SJCRH30 (cell line): ENCODE measurements at places on chromosomes 11 and 22.

GRCh38 chr11:58788355-58789023 is 56.0 kb downstream of the GLYATL2 start:
- no peaks in the 10 kb centered on the region for H3K4me1 ChIP-seq
- DNase-seq = peak; percentile 71
- H3K27ac ChIP-seq = no peak overlapping the region
- H3K27me3 ChIP-seq = no peaks in the 10 kb centered on the region

DNA sequence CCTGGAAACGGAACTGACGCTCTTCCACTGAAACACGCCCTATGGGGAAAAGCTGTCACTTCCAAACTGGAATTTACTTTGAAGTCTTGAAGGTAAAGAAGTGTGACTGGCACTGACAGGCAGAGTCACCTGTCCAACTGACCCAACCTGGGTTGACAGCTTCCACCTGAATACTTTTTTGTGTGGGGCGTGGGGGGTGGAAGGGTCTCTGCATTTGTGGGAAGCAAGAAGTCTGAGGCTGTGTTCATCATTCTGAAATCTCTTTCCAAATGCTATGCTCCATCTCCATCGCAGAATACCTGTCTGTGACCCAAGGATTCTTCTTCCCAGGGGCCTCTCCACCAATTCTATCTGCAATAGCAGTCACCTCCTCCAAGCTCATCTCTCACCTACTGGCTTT is 7.8 kb downstream of the IFT27 start:
- no peak overlapping the region for H3K27ac ChIP-seq
- H3K4me1 ChIP-seq = no peaks in the 10 kb centered on the region
- no peak overlapping the region for H3K4me3 ChIP-seq
- no peak for DNase-seq

GRCh38 chr11:77170107-77170506 is 42.1 kb downstream of the MYO7A start:
- no peak overlapping the region for H3K27ac ChIP-seq
- DNase-seq = peak; percentile 25
- H3K27me3 ChIP-seq = no peaks in the 10 kb centered on the region
- no peak overlapping the region for H3K4me3 ChIP-seq
- no peaks in the 10 kb centered on the region for H3K36me3 ChIP-seq
- peaks cover 42% of the 10 kb centered on the region for H3K4me1 ChIP-seq

- no peak overlapping the region for H3K27ac ChIP-seq
- no peaks in the 10 kb centered on the region for H3K4me1 ChIP-seq
- no peaks in the 10 kb centered on the region for H3K36me3 ChIP-seq
- H3K4me3 ChIP-seq = no peak overlapping the region
Measured at GRCh38 chr11:79428406-79428805, 12.4 kb downstream of the TENM4 start.

- peak overlapping the region; percentile 73 for H3K27ac ChIP-seq
- H3K36me3 ChIP-seq = no peaks in the 10 kb centered on the region
- H3K4me1 ChIP-seq = peaks cover 37% of the 10 kb centered on the region
- DNase-seq = peak; percentile 43
- no peaks in the 10 kb centered on the region for H3K27me3 ChIP-seq
Measured at GRCh38 chr11:64095273-64095817, 59.6 kb downstream of the FLRT1 start.

DNA sequence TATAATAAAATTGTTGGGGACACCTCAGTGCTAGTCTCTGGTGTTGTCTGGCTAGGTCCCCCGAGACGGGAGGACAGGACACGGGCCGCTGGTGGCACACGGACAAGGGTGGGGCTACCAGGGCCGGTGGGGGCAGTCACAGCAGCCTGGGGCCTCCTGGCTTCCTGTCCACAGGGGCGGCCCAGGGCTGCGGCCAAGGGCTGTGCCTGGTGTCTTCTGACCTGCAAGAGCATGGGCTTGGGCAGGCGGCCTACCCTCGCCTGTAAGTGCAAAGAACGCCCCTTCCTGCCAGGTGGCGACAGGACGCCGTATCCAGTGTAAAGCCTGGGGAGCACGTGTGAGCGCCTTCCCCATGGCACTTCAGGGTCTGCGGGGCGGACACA is 3.6 kb downstream of the LRFN4 start:
- no peak for DNase-seq
- no peak overlapping the region for H3K4me3 ChIP-seq
- no peaks in the 10 kb centered on the region for H3K27me3 ChIP-seq
- no peaks in the 10 kb centered on the region; the same call in 1 of the 2 replicates for H3K4me1 ChIP-seq

- no peak overlapping the region for H3K27ac ChIP-seq
- no peaks in the 10 kb centered on the region for H3K27me3 ChIP-seq
- H3K4me1 ChIP-seq = peaks cover 16% of the 10 kb centered on the region
Measured at GRCh38 chr11:59182457-59183151, 10.7 kb downstream of the DTX4 start.

DNA sequence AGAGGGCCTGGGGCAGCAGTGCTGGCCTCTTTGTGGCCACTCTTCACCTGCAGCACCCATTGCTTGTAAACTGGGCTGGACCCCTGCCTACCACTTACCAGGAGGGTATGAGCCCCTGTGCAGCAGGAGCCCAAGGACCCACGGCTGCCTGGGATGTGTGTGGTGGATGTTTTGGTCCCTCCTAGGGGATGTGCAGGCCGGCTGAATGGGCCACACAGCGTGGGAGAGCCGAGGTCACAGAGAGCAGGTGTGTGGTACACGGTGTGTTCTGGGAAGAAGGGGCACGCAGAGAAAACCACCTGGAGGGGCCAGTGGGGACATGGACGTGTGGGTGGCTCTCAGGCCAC is 19.3 kb upstream of the GNB1L start:
- no peak for DNase-seq
- H3K27me3 ChIP-seq = no peaks in the 10 kb centered on the region
- peak overlapping the region; percentile 31; the same call in 1 of the 2 replicates for H3K27ac ChIP-seq
- peaks cover 63% of the 10 kb centered on the region for H3K4me1 ChIP-seq
- no peaks in the 10 kb centered on the region for H3K36me3 ChIP-seq

- H3K36me3 ChIP-seq = no peaks in the 10 kb centered on the region
- H3K4me3 ChIP-seq = no peak overlapping the region
- H3K27me3 ChIP-seq = no peaks in the 10 kb centered on the region
- peak; percentile 2 for DNase-seq
Measured at GRCh38 chr11:103294516-103294915, 185.3 kb downstream of the DYNC2H1 start.

DNA sequence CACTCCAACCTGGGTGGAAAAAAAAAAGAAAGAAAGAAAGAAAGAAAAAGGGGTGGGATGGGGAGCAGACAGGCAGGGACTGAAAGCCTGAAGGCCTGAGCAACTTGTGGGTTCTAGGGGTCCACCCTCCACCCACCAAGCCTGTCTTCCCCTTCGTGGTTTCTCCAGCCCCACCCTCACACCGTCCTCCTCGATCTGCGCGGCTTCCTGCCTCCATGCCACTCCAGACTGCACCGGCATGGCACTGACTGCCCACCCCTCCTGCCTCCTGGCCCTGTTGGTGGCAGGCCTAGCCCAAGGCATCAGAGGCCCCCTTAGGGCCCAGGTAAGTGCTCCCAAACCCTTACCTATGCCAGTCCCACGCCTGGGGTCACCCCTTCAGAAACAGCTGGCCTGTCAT is at the start of gene CTSW:
Gene CTSW, plus strand, starts transcription at position 221 of the 400 bp plus-strand sequence. Its CDS starts 18 bp downstream, at position 239.
- no peak for DNase-seq
- no peaks in the 10 kb centered on the region for H3K4me1 ChIP-seq
- H3K27me3 ChIP-seq = no peaks in the 10 kb centered on the region
- no peak within 1 kb of the TSS for H3K4me3 ChIP-seq

- no peaks in the 10 kb centered on the region for H3K27me3 ChIP-seq
- peaks cover 6% of the 10 kb centered on the region for H3K4me1 ChIP-seq
Measured at GRCh38 chr11:62125316-62125715, 1.5 kb downstream of the INCENP start.

- peaks cover 7% of the 10 kb centered on the region for H3K36me3 ChIP-seq
- H3K27me3 ChIP-seq = no peaks in the 10 kb centered on the region
- H3K4me1 ChIP-seq = peaks cover 22% of the 10 kb centered on the region
- DNase-seq = no peak
- no peak overlapping the region for H3K4me3 ChIP-seq
- H3K27ac ChIP-seq = no peak overlapping the region
Measured at GRCh38 chr11:3047637-3048036, 9.6 kb downstream of the CARS1 start.

DNA sequence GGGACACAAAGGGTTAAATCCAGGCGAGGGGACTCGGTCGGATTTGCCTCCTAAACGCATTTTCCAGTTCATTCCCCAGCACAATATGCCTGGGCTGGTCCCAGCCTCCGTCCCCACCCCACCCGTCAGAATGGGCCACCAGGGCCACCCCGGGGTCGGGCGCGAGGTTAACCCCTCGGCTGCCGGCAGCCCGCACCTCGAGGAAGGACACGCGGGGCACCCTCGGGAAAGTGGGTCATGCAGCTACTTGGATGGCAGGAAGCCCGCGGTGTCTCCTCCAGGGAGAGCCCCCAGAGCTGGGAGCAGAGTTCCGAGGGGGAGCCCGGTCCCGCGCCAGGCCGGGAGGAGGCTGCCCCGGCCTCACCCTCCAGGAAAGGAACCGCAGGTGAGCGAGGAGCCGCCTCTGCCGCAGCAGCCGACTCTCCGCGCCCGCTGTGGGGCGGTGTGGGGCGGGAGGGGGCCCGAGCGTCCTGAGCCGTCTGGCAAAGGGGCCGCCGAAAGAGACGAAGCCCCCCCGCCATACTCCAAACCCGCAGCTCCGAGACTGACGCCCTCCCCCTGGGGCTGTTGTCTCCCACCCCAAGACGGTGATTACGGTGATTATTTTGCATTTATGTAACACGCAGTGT is 1.4 kb downstream of the NECTIN1 start:
- peak overlapping the region; percentile 97 for H3K4me3 ChIP-seq
- H3K4me1 ChIP-seq = peaks cover 18% of the 10 kb centered on the region
- H3K27me3 ChIP-seq = no peaks in the 10 kb centered on the region
- DNase-seq = peak; percentile 33
- peak overlapping the region; percentile 61 for H3K27ac ChIP-seq

GRCh38 chr11:35683728-35684339 is 21.3 kb downstream of the TRIM44 start:
- DNase-seq = no peak
- H3K27ac ChIP-seq = peak overlapping the region; percentile 90
- H3K27me3 ChIP-seq = no peaks in the 10 kb centered on the region
- H3K4me3 ChIP-seq = no peak overlapping the region

GRCh38 chr11:96114178-96115064 is 190.5 kb upstream of the MTMR2 start:
- H3K27ac ChIP-seq = no peak overlapping the region
- no peaks in the 10 kb centered on the region for H3K27me3 ChIP-seq
- H3K4me1 ChIP-seq = no peaks in the 10 kb centered on the region
- DNase-seq = no peak

DNA sequence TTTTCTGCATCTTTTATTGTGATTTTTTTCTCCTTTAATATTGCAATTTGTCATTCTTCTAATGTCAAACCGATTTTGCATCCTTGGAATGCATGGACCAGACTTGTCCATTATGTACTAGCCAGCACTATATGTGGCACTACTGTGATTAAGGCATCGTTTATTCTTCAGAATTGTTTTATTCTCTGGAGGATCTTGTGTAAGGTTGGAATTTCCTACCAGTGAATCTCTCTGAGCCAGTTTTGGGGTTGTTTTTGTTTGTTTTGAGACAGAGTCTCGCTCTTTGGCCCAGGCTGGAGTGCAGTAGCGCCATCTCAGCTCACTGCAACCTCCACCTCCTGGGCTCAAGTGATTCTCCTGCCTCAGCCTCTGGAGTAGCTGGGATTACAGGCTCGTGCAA is 58.5 kb downstream of the IGLL5 start:
- no peak overlapping the region for H3K27ac ChIP-seq
- no peak for DNase-seq
- no peak overlapping the region for H3K4me3 ChIP-seq
- peaks cover 22% of the 10 kb centered on the region for H3K4me1 ChIP-seq
- H3K27me3 ChIP-seq = no peaks in the 10 kb centered on the region

- no peak overlapping the region for H3K4me3 ChIP-seq
- peaks cover 10% of the 10 kb centered on the region for H3K36me3 ChIP-seq
- DNase-seq = peak; percentile 84
- H3K27ac ChIP-seq = peak overlapping the region; percentile 44
Measured at GRCh38 chr11:12765428-12765827, 91.2 kb downstream of the TEAD1 start.

DNA sequence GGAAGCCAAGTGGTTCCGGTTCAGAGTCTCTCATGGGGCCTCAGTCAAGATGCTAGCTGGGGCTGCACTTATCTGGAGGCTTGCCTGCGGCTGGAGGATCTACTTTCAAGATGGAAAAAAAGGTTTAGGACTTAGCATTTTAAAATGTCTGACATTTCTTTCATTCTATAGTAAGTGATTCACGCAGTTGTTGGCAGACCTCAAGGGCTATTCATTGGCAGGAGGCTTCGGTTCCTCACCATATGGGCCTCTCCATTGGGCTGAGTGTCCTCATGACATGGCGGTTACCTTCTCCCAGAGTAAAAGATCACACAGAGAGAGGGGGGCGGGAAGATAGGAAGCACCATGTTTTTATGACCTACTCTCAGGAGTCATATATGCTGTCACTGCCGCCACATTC is 298.0 kb upstream of the PLET1 start:
- H3K4me3 ChIP-seq = no peak overlapping the region
- H3K27ac ChIP-seq = peak overlapping the region; percentile 88
- peaks cover 14% of the 10 kb centered on the region for H3K4me1 ChIP-seq
- DNase-seq = no peak
- H3K27me3 ChIP-seq = no peaks in the 10 kb centered on the region

GRCh38 chr22:20972933-20973577 is 6.0 kb downstream of the AIFM3 start:
- no peak overlapping the region for H3K4me3 ChIP-seq
- no peak for DNase-seq
- no peaks in the 10 kb centered on the region for H3K4me1 ChIP-seq
- H3K36me3 ChIP-seq = no peaks in the 10 kb centered on the region

- 0 out of 2 replicates have a peak, but pooled peaks cover 7% of the 10 kb centered on the region for H3K27me3 ChIP-seq
- DNase-seq = no peak
- no peak overlapping the region for H3K27ac ChIP-seq
- no peaks in the 10 kb centered on the region for H3K4me1 ChIP-seq
- H3K4me3 ChIP-seq = no peak overlapping the region
- H3K36me3 ChIP-seq = no peaks in the 10 kb centered on the region
Measured at GRCh38 chr11:72589802-72590761, 84.1 kb downstream of the PDE2A start.

GRCh38 chr11:115304774-115305472 is 199.3 kb downstream of the CADM1 start:
- no peak overlapping the region for H3K27ac ChIP-seq
- no peaks in the 10 kb centered on the region for H3K4me1 ChIP-seq
- H3K36me3 ChIP-seq = no peaks in the 10 kb centered on the region
- H3K27me3 ChIP-seq = no peaks in the 10 kb centered on the region
- DNase-seq = no peak

GRCh38 chr22:48653306-48653705 is 1174.4 kb downstream of the BRD1 start:
- no peak overlapping the region for H3K27ac ChIP-seq
- H3K27me3 ChIP-seq = no peaks in the 10 kb centered on the region
- H3K4me1 ChIP-seq = no peaks in the 10 kb centered on the region
- no peaks in the 10 kb centered on the region for H3K36me3 ChIP-seq
- DNase-seq = no peak
- H3K4me3 ChIP-seq = no peak overlapping the region

- peak overlapping the region; percentile 48 for H3K4me3 ChIP-seq
- H3K27ac ChIP-seq = peak overlapping the region; percentile 38
- H3K27me3 ChIP-seq = no peaks in the 10 kb centered on the region
Measured at GRCh38 chr11:63551091-63551888, 11.9 kb downstream of the PLAAT2 start.
